ENCODE measurements at places on chromosomes 7 and 10.

DNA sequence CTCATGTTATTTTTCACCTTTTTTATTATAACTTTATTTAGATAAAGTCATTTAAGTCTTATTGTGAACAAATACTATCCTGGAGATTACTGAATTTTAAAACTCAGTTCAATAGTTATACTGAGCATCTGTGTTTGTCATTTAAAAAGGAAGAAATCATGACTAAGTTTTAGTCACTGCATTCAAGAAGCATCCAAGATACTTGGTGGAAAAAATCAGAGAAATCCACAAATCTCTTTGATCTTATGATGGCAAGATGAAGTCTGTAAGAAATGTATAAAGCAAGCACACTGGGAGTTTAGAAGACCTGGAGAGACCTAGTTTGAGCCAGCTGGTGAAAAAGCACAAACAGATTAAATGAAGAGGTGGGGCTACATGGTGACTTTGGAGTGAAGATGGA is 529.8 kb upstream of the IGFBP3 start:
- DNase-seq, result no peak

- DNase-seq, result no peak
These were observed 31.9 kb downstream of the SLC26A4 start for GRCh38 chr7:107692501-107692900.

GRCh38 chr7:117689406-117689805 is 183.8 kb downstream of the CTTNBP2 start:
- no peak for DNase-seq

DNA sequence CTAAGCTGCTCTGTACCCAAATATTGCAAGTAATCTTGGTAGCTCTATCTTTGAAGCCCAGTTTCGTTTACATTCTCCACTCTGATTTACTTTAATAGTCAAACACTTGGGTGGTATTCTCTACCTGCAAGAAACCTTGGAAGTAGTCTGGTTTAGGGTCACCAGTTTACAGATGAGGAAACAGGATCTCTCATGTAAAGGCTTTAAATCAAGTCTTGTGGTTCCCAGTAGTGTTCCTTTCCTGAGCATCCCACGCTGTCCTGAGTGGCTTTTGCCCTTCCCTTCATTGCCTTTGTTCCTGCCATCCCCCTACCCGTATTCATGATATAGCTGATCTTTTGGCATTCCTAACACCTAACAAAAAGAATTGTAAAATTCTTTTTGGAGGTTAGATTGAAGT is 20.3 kb downstream of the EXOC4 start:
- no peak for DNase-seq

DNA sequence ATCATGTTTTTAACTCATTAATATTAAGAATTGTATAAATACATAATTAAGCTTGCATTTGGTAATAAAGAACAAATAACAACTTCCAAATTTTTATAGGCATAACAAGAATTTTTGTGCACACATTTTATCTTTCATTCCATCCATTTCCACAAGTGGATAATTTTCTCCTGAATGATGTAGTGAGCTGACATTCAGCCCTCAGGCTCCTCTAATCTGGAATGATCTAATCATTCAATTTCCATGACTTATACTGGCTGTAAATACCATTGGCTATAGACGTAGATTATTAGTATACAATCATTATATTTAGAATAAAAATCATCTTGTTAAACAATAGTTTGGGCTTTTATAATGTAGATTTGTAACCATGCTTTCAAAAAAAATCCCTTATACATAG is 287.2 kb upstream of the GHITM start:
- no peak for DNase-seq

DNA sequence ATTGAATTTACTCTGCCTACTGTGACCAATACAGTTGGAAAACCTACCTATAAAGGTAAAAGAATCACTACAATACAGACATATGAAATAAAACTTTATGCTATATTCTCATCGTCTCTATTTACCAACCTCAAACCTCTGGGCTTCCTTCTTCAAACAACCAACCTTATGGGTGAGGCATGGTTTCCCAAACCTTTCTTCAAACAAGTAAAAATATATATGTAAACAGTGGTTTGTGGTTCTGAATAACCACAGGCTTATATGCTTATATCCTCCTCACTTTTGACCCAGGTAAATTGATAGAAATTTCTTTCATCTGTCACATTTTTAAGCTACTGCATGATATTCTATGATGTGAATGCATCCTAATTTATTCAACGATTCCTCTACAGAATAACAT is 103.6 kb downstream of the ITGB1 start:
- no peak for DNase-seq

DNA sequence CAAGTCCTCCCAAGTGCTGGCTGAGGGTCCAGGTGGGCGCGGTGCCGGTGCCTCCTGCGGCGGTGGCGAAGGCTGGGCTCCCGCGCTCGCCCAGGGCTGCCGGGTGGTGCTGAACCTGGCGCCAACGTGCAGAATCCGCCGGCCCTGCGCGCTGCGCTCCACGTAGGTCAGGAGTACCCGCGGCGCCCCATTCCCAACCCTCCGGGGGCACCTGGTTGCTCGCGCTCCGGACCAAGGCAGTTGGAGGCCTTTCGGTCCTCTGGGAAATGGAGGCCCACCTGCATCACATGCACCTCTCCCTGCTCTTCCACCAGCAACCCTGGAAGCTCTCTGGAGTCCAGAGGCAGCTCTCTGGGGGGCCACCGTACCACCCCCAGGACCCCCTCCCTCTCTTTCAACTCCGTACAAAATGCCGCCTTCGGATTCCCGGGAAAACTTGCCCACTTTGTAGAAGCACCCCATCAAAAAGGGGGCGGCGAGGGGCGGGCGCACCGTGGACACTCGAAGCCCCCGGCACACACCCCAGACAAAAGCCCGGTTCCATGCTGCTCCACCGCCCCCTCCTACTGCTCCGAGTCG is 745 bp downstream of the SLC16A9 start:
- DNase-seq, result no peak

DNA sequence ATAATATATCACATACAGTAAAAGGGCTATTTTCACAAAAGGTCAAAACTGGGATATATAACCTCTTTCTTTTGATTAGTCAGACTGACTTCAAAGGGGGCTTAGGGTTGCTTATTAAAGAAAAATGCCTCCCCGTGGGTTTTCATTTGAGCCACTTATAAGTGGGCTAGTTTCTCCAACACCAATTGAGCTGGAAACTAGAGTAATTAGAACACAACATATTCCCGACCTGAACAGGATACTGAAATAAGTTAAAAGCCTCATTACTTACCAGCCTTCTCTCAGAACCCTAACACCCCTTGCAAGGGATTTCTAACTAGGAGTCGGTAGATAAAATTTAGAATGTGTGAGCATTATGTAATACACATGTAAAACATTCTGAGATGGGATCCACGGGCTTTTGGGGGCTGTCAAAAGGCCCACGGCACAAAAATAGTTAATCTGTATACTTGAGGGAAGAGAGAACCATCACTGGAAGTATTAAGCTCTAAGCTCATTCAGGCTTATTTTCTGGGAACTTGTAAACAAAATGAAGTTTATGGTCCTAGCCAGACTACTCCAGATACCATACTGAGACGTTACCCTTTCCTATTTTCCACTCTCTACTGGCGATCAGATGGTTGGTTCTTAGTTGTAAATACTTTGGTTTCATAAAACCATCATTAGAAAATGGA is 29.3 kb upstream of the KMT2E start:
- DNase-seq, result no peak

DNA sequence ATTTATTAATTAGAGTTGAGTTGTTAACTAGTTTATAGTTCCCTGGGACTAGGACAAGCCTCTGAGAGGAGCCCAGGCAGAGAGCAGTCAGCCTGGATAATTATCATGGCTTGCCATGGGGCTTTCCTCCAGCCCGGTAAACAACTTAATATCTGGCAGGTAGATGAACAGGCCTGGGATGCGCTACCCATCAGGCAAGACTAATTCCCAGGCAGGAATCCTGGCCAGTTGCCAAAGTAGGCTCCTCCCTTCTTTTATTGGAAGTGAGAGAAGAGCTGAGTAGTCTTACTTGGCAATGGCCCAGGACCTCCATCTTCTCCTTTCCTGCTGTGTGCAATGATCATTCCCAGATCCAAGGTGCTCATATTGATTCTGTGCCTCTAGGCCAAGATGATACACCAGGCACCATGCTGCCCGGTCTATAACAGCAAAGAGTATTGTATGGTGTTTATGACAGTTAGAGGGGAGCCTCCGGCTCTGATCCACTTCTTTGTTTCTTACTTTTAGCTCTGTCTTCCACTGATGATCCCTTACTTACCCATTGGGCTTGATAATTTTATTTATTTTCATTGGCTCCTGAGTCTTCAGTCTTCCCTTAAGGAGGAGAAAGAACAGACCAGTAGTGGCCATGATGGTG is 408.7 kb downstream of the REEP3 start:
- DNase-seq, result no peak
